EL (cell line): ENCODE measurements at places on chromosomes 7 and 10.

- no peak for DNase-seq
These were observed 133.3 kb upstream of the STK17A start for GRCh38 chr7:43449577-43449976.

- peak; percentile 62 for DNase-seq
These were observed 14.8 kb downstream of the ADAM8 start for GRCh38 chr10:133261726-133262325.

DNA sequence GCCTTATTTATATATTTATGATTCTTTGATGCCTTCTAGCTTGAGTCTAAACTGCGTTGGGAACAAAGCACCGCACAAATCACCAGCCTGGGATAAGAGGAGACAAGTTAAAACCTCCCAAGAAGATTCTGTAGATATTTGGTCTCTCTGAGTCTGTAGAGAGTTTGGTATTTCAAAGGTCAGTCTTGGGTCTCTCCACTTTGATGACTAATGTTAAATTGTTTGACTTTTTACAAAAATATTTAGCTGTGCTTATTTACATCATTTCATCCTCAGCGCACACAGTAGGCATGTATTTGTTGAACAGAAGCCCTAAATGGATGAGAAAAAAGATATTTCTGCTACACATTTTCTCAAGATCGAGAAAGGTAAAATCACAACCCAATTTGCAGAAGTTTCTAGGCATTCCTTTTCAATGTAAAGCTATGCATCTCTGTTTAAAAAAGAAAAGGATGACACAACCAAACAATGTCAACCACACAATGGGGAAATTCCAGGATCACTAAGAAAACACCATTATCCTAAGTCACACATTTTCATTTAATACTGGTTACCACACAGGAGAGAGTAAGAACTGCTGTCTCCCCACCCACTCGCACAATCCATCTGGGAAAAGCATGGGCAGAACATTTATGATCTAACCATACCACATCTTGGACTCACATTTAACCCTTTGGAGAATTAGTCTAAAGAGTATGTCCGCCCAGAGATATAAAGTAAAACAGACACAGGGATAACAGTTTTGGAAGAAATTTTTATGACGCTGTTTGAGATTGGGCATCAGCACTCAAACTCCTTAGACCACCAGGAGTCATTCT is 4.4 kb downstream of the CDK6 start:
- DNase-seq = peak; percentile 93

GRCh38 chr7:105377903-105378302 is 10.8 kb downstream of the SRPK2 start:
- no peak for DNase-seq

GRCh38 chr10:971613-972012 is 16.6 kb upstream of the GTPBP4 start:
- no peak for DNase-seq

- no peak for DNase-seq
These were observed 323.7 kb upstream of the ANKRD30A start for GRCh38 chr10:36801660-36802059.

- DNase-seq = no peak
These were observed 403.5 kb upstream of the RNF32 start for GRCh38 chr7:156236936-156237599.

DNA sequence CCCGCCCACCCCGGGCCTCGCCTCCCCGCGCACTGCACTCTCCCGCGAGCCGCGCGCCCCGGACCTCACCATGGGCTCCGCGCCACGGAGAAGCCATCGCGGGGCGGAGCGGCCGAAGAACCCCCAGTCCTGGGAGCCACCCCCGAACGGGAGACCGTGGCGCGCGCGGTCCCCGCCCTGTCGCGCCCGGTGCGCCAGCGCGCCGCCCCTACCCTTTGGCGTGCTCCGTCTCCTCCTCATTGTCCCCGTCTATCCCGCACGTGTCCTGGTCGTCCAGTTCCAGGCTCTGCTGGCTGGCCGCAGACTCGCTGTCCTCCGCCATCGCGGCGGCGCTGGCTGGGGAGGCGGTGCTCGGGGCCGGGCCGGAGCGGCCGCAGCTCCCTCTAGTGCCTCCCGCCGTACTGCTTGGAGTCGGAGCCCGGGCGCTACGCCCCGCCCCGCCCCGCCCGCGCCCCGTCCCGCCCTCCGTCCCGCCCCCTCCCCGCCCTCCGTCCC is at the start of gene NMT2:
Gene NMT2 (minus strand): TSS at position 403 of the 495 bp plus-strand sequence. CDS start 81 bp downstream, at position 322.
- DNase-seq = no peak

GRCh38 chr7:145863-146262 is 46.5 kb upstream of the FAM20C start:
- no peak for DNase-seq

DNA sequence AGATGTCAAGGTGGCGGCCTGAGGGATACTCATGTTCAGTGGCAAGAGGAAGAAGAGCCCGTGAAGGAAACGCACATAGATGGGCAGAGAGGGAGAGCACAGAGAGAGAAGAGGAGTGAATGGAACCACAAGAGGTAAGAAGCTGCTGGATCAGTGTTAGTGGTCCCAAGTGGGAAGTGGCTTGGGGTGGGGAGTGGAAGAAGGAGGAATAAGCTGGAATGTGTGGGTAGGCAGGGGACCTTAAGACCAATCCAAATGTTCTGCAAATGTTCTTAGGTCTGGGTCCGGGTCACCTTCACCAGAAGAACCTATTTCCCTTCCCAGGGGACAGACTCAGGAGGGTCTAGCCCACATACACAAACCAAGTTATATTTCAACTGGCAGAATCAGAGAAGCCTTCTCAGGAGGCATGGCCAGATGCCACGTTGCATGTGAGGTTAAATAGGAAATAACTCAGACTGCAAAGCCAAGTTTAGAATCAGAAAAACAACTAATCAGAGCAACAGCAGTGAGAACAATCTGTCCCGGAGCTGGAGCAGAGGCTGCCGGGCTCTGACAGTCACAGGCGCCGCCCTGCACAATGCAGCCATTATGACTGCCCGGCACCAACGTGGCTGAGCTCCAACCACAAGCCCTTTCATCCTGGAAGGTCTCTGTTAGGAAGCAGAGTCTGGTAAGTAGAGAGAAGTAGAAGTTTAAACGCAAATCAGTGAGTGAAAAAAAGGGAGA is 78.6 kb upstream of the ARMC3 start:
- DNase-seq = no peak

- no peak for DNase-seq
These were observed 156.4 kb downstream of the PRPF18 start for GRCh38 chr10:13743101-13743693.

DNA sequence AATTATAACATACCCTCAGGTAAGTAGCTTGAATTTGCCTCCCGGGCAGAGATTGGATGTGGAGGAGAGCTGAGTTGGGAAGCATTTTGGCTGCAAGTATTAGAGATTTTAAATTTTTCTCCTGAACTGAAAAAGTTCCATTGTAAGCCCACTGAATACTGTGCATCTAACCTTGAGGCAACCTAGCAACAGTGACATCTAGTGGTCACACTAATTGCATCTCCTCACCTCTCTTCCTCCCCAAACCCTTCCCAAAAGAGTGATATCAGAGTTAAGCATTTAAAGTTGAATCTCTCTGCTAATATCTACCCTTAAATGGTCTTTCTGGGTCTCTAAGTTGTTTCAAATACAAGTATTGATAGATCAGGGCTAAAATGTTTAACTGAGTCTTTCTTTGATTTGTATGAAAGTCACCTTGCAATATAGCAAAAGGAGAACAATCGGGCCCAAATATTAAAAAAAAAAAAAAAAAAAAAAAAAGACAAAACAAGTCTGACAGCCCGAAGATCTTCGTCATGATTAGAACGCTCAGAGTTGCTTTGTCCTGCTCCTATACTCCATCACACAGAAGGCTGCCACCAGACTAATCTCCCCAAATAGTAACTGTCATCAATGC is 40.4 kb upstream of the DLX5 start:
- peak; percentile 43 for DNase-seq

- no peak for DNase-seq
These were observed 37.0 kb upstream of the MINDY3 start for GRCh38 chr10:15897287-15897686.

- DNase-seq = no peak
These were observed 77.5 kb upstream of the CTTNBP2 start for GRCh38 chr7:117950601-117951260.

- peak; percentile 89 for DNase-seq
These were observed 21.8 kb upstream of the SMNDC1 start for GRCh38 chr10:110326351-110327032.

- DNase-seq = no peak
These were observed 72.7 kb upstream of the SEC61G start for GRCh38 chr7:54831644-54832095.

- DNase-seq = peak; percentile 24
These were observed 191.1 kb upstream of the ADO start for GRCh38 chr10:62613424-62613823.

DNA sequence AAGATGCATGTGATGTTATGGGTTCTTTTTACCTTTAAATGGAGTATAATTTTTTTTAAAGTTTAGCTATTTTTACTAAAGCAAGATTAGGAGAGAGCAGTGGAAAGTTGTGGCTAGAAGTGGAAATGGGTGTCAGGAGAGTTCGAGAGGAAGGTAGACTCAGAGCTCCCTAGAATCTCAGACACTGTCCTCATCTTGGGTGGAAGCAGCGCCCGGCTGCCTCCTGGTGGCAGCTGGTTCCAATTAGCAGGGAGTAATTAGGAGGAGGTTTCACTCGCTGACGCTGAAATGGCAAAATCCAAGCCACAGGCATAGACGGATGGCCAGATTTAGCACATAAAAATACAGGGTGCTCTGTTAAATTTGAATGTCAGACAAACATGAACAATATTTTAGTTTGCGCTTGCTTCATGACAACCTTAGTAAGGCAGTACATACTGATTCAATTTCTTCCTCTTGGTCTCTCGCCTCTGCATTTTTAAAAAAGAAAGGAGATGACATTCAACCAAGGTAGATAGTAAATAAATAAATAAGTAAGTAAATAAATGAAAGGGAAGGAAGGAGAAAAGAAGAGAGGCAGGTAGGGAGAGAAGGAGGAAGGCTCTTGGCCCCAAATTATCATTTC is 58.5 kb downstream of the LGI1 start:
- DNase-seq = peak; percentile 77

DNA sequence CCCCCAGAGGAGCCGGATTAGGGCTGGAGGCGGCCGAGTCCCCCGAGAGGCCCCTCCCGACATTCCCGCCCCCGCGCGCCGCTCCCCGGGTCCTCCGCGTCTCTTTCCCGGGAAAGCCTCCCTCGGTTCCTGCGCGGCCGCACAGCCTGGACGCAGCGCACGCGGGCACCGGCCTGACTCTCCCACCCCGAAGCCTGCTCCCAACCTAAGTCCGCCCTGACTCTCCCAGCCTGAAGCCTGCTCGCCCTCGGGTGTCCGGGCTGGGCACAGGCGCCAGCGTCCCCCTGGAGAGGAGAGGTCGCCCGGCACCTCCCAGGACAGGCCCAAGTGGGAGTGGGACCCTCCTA is 441 bp upstream of the VENTX start:
- no peak for DNase-seq

DNA sequence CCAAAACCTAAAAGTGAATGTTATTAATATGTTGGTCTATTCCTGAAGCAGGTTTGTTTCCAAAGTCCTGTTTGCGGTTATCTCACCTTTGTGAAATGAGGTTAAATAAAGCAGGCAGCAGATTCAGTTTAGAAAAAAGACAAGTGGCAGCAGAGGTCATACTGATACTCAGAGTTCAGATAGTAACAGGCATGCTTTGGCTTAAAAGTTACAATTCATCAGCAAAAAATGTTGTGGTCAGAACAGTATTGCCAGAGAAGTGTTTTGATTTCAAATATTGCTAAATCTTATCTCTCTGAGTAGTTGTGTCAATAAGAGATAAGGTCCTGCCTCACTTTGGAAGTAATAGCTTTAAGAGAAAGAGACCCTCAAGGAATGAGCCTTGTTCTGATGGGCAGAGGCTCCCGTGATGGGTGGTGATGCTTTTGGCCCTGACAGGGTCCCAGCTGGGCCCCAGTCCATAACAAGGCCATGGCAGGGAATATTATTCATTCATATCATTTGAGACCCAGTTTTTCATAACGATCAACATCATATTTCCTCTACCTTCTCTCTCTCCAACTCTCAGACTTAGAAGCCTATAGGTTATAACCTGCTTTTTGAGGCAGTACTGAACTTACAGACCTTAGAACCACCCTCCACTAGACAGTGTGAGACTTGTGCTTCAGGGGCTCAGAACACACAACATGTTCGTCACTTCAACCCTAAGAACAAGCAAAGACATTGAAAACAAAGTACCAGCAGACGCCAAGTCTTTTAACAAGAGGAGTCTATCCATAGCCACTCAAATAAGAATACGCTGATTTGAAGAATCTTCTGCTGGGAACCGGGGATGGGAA is 58.5 kb upstream of the AHR start:
- peak; percentile 70 for DNase-seq

DNA sequence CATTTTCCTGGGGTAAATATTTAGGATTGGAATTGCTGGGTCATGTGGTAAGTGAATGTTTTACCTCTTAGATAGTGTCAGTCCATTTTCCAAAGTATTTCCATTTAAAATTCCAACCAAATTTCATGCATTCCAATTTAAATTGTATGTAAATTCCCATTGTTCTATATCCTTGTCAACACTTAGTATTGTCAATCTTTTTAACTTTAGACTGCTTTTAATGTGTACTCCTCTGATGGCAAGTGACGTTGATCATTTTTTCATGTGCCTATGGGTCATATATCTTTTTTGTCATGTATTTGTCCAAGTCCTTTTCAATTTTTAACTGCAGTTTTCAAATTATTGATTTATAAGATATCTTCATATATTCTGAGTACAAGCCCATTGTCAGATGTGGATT is 80.8 kb upstream of the FAM20C start:
- no peak for DNase-seq

- no peak for DNase-seq
These were observed 46.4 kb upstream of the LEP start for GRCh38 chr7:128194533-128195282.

DNA sequence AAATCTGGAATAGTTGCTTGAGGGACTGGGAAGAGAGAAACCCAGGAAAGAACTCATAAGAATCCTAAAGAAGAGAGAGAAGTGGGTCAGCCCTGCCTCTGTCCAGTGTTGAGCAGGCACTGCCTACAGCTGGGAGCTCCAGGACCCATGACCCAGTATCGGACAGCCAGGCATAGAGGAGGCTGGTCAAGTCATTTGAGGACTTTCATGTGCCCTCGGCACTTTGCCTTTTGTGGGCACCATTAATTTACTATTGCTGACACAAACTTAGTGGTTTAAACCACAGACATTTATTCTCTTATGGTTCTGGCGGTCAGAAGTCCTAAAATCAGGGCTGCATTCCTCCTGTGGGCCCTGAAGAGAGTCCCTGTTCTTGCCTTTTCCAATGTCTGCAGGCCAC is 60.3 kb downstream of the CPXM2 start:
- DNase-seq = no peak

DNA sequence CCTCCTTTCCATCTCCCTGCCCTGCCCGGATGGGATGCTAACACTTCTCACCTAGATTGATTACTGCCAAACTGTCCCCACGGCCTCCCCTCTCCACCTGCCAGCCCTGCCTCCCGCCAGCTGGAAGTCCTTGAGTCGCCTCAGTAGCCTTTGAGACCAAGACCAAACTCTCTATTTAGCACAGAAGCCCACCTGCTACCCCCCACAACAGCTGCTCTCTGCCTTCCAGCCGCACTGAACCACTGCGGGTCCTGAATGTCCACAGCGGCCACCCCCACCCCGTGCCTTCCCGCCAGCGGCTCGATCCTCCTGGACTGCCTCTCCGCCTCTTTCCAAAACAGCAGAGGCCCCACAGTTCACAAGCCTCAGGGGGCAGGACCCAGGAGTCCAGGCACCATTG is 39.0 kb downstream of the FKBP6 start:
- no peak for DNase-seq
